ENCODE measurements at places on chromosomes 3 and 15.

DNA sequence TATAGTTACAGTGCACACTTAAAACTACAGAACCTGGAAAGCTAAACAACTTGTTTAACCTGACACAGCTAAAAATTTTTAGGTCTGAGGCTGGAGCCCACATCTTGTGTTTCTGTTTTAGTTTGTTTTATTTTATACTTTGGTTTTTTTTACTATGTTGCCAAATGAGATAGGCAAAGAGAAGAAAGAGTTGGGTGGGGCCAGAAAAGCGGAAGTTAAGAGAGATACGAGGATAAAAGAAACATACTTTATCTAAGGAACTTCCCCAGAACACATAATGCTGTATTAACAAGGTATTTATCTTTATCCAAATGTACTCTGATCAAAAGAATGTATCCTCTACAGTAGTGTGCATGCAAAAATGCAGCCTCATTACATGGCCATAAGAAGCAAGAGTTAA is 1145.7 kb downstream of the EPHA3 start:
- no peak for DNase-seq

DNA sequence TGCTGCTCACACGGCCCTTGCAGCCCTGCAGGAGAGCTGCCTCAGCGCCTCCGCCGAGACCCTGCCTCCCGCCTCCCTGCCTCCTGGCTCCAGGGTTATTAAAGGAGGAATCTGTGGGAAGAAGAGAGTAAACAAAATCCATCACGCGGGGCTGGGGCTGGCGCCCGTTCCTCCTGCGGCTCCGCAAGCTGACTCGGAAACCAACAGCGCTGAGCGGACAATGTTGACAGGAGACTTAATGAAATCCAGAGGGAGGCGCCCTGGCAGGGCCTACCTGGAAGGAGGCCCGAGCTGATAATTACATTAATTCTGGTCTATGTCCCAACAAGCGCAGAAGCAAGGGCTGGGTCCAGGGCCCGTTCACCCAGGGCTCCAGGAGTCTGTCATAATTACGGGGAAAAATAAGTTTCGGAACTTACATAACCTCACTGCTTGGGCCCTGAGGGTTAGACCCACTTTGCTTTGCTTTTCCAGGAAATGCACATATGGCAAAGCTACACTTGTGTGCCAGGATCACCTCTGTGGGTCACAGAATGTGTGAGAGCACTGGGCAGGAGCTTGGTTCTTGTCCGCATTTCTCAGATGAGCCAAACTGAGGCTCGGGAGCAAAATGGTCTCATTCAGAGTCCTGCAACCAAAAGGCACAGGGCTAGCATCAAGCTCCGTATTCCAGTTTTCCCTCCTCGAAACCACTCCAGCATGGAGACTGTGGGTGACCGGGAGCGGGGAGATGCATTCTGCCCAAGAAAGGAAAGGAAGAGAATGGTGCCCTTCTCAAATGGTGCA is 43.8 kb upstream of the SLC6A6 start:
- no peak for DNase-seq

GRCh38 chr3:161212906-161213305 is 8.2 kb upstream of the NMD3 start:
- no peak for DNase-seq

GRCh38 chr15:76234337-76234889 is 76.9 kb downstream of the ETFA start:
- no peak for DNase-seq
